Endothelial cell (in vitro differentiated cells): ENCODE measurements at places on chromosomes 4 and X.

DNA sequence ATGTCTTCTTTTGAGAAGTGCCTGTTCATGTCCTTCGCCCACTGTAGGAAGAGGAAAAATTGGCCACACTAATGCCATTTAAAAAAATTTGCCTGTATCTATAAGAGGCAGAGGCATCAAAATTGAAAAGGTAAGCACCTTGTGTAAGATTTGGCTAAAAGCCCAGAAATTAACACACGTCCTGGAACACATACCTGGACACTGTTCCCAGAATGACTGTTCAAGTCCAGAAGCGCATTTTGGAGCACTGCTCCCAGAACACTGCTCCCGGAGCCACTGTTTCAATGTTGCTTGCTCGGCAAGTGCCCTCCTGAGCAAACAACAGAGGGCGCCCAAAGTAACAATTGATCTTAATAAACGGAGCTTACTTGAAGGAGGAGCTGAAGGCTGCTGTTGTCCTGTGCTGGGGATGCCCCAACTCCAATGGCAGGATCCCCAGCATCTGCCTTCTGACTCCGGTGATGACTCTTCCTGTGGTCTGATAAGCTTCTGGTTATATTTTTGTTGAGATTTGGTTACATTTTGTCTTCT is 1958.6 kb downstream of the C4orf33 start:
- no peak overlapping the region for H3K27ac ChIP-seq
- H3K4me3 ChIP-seq = no peak overlapping the region
- DNase-seq = no peak
- H3K27me3 ChIP-seq = no peaks in the 10 kb centered on the region

DNA sequence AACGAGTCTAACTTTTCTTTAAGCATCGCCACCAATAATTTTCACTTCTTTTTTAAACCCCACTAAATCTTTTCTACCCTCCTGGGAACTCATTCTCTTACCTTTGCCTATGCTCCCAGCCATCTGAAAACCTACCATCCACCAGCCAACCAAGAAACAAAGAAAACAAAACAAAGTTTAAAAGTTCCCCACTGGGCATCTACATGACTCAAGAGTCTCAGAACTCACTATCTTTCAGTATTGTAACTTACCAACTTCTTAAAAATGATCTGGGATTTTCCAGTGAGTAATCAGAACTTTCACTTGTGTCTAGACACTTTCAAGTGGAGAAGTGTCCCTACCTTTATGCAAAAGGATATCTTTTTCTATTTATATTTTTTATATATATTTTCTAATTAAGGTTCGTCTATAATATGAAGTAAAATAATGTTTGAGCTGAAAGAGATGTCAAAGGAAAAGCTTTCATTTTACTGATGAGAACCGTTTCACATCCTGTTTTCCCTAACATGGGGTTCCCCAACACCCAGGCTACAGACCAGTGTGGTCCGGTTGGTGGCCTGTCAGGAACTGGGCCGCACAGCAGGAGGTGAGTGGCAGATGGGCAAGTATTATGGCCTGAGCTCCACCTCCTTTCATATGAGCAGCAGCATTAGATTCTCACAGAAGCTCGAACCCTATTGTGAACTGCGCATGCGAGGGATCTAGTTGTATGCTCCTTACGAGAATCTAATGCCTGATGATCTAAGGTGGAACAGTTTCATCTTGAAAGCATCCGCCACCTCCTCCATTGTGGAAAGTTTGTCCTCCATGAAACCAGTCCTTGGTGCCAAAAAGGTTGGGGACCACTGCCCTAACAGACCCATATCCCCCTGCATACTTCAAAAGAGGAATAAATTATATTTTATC is 9.8 kb upstream of the TIGD2 start:
- H3K27ac ChIP-seq = no peak overlapping the region
- H3K27me3 ChIP-seq = no peaks in the 10 kb centered on the region
- peaks cover 2% of the 10 kb centered on the region for H3K4me1 ChIP-seq
- no peak for DNase-seq

GRCh38 chr4:152591396-152591795 is 55.5 kb upstream of the FBXW7 start:
- DNase-seq = peak; percentile 36
- H3K27ac ChIP-seq = no peak overlapping the region
- peaks cover 2% of the 10 kb centered on the region for H3K4me1 ChIP-seq
- no peak overlapping the region for H3K4me3 ChIP-seq

DNA sequence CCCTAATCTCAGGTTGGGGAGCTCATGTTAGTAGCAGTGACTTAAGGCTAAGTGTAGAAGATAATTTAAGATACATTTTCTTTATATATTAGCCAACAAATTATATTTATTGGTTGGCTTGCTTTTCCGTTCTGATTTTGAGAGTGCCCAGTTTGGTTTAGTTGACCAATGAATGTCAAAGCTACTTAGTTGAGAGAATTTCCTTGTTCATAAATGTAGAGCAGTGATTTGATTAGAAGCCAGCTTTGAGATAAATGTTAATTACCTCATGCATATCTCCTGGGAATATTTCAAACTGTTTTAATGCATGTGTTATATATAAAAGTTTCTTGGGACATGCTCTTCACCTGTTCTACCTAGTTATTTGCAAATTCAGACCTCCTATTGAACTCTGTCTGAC is 44.3 kb downstream of the SPATA18 start:
- H3K27ac ChIP-seq = no peak overlapping the region
- no peak for DNase-seq
- no peak overlapping the region for H3K4me3 ChIP-seq
- no peaks in the 10 kb centered on the region for H3K4me1 ChIP-seq

- DNase-seq = no peak
- H3K36me3 ChIP-seq = peaks cover 13% of the 10 kb centered on the region
- peaks cover 2% of the 10 kb centered on the region for H3K27me3 ChIP-seq
- peaks cover 7% of the 10 kb centered on the region for H3K4me1 ChIP-seq
- peak overlapping the region; percentile 73 for H3K4me3 ChIP-seq
Observed at GRCh38 chr4:112775801-112776200, 138.9 kb downstream of the LARP7 start.

DNA sequence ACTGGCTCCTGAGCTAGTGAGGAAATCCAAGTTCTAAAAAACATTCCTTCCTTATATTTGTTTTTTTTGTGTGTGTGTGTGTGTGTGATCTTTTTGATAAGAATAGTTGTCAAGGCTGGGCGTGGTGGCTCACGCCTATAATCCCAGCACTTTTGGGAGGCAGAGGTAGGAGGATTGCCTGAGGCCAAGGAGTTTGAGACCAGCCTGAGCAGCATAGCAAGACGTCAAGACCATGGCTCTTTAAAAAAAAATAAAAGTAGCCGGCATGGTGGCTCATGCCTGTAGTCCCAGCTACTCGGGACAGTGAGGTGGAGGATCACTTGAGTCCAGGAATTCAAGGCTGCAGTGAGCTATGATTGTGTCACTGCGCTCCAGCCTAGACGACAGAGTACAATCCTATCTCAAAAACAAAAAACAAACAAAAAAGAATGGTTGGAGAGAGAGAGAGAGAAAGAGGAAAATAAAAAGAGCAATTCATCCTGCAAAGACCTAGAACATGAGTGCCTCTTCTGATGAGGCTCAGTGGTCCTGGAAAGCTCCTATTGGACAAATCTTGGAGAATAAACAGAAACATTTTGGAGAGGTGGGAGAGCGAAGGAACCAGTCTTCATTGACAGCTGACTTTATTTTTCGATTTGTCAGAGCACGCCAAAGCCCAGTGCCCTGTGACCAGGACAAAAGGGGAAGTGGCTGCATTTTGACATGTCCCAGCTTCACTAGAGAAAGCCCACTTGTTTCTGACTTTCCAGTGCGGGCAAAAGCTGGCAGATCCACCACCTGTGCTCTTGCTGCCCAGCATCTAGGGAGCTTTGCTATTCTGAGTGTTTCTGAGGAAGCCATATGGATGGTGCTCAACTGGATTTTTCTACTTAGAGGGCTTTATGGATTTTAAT is 244.7 kb downstream of the PALLD start:
- H3K4me1 ChIP-seq = no peaks in the 10 kb centered on the region
- H3K27me3 ChIP-seq = peaks cover 2% of the 10 kb centered on the region
- no peak overlapping the region for H3K27ac ChIP-seq

- no peaks in the 10 kb centered on the region for H3K4me1 ChIP-seq
- H3K27me3 ChIP-seq = no peaks in the 10 kb centered on the region
- H3K4me3 ChIP-seq = no peak overlapping the region
- H3K36me3 ChIP-seq = no peaks in the 10 kb centered on the region
- H3K27ac ChIP-seq = no peak overlapping the region
Observed at GRCh38 chrX:82362990-82363389, 1145.1 kb upstream of the POU3F4 start.

GRCh38 chrX:47143894-47144625 is 442 bp downstream of the NDUFB11 start:
- peak overlapping the region; percentile 81 for H3K27ac ChIP-seq
- peak; percentile 8 for DNase-seq
- H3K4me3 ChIP-seq = peak overlapping the region; percentile 96

GRCh38 chr4:83326546-83326945 is 8.1 kb downstream of the HPSE start:
- H3K36me3 ChIP-seq = peaks cover 16% of the 10 kb centered on the region
- no peak for DNase-seq
- peaks cover 2% of the 10 kb centered on the region for H3K27me3 ChIP-seq
- no peak overlapping the region for H3K4me3 ChIP-seq

DNA sequence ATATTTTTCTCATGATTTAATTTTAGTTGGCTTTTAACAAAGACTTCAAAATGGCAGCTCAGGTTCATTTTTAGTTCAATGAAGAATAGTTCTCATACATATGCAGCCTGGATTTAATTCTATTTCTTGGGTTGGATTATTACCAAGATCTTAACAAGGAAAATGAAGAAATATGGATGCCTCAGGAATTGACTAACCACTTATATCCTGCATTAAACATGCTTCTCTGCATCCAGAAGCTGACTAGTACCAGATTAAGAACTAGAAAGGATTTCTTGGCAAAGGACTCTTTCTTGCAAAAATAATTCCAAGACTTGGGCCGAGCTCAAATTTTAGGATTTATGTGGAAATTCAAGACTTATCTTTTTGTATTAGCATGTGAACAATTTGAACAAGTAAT is 5.6 kb upstream of the KLHL2 start:
- no peaks in the 10 kb centered on the region for H3K36me3 ChIP-seq
- no peak for DNase-seq
- H3K27ac ChIP-seq = no peak overlapping the region
- H3K4me1 ChIP-seq = peaks cover 3% of the 10 kb centered on the region
- no peak overlapping the region for H3K4me3 ChIP-seq
- peaks cover 1% of the 10 kb centered on the region for H3K27me3 ChIP-seq

DNA sequence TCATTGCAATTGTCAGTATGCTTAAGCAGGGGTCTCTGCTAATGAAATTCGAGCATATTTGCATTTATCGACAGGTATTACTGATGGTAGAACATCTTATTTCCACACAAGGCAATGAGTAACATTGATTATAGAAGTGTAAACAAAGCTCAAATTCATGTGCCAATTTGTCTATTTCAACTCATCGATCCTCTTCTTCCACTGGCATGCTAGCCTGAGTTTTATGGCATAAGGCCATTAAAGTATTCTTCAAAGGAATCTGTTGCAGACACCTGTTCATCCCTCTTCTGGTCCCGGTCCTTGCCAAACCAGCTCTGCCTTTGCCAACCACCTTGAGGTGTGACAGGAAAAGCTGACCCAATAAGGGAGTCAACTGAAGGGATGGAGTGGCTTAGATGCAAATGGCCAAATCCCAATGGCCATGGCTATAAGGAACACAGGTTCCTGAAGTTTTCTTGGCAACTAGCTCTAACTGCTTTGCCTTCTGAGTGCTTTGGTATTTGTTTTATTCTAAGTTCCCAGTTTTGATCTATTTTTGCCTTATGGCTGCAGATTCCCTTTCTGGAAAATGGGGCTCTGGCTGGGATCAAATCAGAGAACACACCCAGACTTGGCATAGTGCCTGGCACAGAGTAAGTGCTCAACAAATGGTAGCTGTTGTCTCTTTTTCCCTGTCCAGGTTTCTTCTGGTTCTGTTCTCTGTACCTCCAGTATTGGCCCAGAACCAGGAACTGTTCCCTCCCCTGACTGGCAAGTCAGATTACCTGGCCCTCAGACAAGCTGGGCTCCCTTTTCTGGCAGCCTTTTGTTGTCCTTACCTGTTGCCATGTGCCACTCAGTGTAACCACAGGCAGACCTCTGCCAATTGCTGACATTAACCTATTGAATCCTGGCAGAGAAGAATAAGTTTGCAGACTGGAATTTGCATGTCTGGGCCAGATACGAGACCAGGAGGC is 63.1 kb downstream of the RTL9 start:
- H3K36me3 ChIP-seq = no peaks in the 10 kb centered on the region
- H3K4me3 ChIP-seq = no peak overlapping the region
- H3K27ac ChIP-seq = no peak overlapping the region

DNA sequence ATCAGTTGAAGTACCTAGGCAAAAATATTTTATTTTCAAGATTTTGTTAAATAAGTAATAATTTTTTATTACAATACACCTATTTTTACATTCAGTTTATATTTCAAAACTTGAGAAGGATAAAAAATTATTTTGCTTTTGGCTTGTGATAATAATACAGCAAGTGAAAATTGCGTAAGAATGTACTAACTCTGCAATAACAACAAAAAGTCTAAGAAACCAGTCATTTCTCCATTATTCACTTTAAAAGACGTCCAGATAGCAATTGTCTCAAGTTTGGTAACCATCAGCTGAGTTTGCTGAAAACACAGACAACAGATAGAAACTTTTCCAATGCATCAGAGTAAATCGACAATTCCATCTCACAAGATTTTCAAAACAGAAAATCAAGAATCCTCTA is 12.1 kb downstream of the CXCL8 start:
- no peak overlapping the region for H3K4me3 ChIP-seq
- peaks cover 2% of the 10 kb centered on the region for H3K27me3 ChIP-seq
- DNase-seq = no peak
- H3K4me1 ChIP-seq = no peaks in the 10 kb centered on the region

GRCh38 chrX:41100819-41101218 is 15.6 kb downstream of the USP9X start:
- no peak for DNase-seq
- H3K27me3 ChIP-seq = no peaks in the 10 kb centered on the region
- no peak overlapping the region for H3K27ac ChIP-seq
- H3K4me1 ChIP-seq = peaks cover 9% of the 10 kb centered on the region

GRCh38 chr4:35423104-35423503 is 821.2 kb downstream of the ARAP2 start:
- DNase-seq = no peak
- H3K27ac ChIP-seq = no peak overlapping the region
- H3K4me1 ChIP-seq = no peaks in the 10 kb centered on the region
- H3K27me3 ChIP-seq = no peaks in the 10 kb centered on the region
- no peak overlapping the region for H3K4me3 ChIP-seq
- no peaks in the 10 kb centered on the region for H3K36me3 ChIP-seq

GRCh38 chr4:37999000-37999716 is 39.0 kb downstream of the PTTG2 start:
- no peak overlapping the region for H3K27ac ChIP-seq
- no peak overlapping the region for H3K4me3 ChIP-seq
- H3K27me3 ChIP-seq = peaks cover 1% of the 10 kb centered on the region

- H3K27ac ChIP-seq = no peak overlapping the region
- no peak overlapping the region for H3K4me3 ChIP-seq
- peaks cover 6% of the 10 kb centered on the region for H3K36me3 ChIP-seq
Observed at GRCh38 chrX:16839852-16840460, 30.2 kb downstream of the RBBP7 start.

GRCh38 chr4:16496501-16496900 is 270.2 kb upstream of the TAPT1 start:
- no peak overlapping the region for H3K27ac ChIP-seq
- no peak overlapping the region for H3K4me3 ChIP-seq
- H3K36me3 ChIP-seq = peaks cover 31% of the 10 kb centered on the region
- H3K27me3 ChIP-seq = peaks cover 7% of the 10 kb centered on the region
- DNase-seq = no peak

- no peaks in the 10 kb centered on the region for H3K36me3 ChIP-seq
- H3K4me3 ChIP-seq = no peak overlapping the region
- peaks cover 5% of the 10 kb centered on the region for H3K27me3 ChIP-seq
- H3K27ac ChIP-seq = no peak overlapping the region
Observed at GRCh38 chrX:56728321-56728720, 722 bp upstream of the NBDY start.
